ENCODE measurements at places on chromosomes 11 and 22.
A peak's percentile ranks its signal among the peaks of the same experiment; 100 is the strongest.

- DNase-seq: no peak
Observed at GRCh38 chr11:126606484-126606883, 251.0 kb downstream of the ST3GAL4 start.

DNA sequence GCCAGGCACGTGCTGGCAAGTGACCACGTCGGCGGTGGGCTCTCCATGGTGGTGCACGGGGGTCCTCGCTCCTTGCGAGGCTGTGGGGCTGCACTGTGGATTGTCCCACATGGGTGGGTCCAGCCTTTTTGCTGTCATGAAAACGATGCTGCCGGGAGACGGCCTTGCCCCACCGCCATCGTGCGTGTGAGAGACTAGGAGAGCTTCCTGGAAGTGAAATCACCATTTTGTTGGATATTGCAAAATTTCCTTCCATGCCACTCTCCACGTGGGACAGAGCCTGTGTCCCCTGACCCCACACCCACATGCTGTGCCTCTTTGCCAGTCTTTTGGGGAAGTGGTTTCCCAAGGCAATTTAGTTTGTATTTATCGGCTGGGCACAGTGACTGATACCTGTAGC is 18.2 kb upstream of the GRAMD4 start:
- DNase-seq: no peak

DNA sequence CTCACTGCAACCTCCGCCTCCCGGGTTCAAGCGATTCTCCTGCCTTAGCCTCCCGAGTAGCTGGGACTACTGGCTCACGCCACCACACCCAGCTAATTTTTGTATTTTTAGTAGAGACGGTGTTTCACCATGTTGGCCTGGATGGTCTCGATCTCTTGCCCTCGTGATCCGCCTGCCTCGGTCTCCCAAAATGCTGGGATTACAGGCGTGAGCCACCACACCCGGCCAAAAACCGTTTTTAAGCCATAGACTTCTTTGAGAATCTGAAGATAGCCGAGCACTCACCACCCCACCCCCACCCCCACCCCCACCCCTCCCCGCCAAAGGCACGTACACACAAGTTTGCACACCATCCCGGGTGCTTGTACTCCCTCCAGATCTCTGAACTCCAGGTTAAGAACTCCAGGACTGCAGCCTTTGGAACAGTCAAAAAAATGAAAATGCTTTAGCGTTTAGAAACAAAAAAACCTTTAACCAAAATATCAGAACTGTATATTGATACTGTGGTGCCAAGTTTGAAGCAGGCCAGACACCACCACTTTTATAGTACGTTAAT is 1.5 kb downstream of the CRKL start:
- DNase-seq: no peak

GRCh38 chr11:17063171-17064002 is 14.1 kb downstream of the RPS13 start:
- peak; percentile 29 for DNase-seq

GRCh38 chr11:21603886-21604285 is 589.0 kb upstream of the ANO5 start:
- no peak for DNase-seq

DNA sequence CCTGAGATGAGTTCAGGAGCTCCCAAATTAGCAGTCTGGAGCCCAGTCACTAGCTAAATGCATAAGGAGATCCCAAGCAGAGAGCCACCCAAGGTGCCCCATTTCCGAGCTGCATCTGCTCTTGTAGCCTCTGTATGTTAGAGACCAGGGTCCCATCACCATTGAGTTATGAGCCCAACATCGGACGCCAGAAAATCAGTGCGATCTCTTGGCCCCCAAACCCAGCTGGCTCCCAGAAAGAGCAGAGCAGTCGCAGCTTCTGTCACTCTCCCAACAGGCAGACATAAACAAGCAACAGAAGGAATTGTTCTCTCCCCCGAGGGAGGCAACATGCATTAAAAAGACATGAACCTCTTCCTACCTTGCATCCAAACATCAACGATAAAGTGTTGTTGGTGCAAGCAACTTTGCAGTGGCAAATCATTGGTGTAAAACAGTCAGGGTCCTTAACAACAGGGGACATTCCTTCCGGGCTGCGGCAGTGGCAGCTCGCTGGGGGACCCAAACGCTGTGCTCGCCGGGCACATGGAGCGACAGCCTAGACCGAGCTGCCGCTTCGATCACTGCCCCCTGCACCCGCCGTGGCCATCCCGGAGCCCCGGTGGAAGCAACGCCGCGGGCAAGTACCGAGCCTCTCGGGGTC is 907.1 kb downstream of the DLG2 start:
- no peak for DNase-seq

Measured in GM06990 (cell line).